ENCODE measurements at places on chromosomes 5 and 9. TPM values are rescaled to one million over a fixed set of nuclear protein-coding genes. Genes with fewer than 3 reads are reported as not detected.

DNA sequence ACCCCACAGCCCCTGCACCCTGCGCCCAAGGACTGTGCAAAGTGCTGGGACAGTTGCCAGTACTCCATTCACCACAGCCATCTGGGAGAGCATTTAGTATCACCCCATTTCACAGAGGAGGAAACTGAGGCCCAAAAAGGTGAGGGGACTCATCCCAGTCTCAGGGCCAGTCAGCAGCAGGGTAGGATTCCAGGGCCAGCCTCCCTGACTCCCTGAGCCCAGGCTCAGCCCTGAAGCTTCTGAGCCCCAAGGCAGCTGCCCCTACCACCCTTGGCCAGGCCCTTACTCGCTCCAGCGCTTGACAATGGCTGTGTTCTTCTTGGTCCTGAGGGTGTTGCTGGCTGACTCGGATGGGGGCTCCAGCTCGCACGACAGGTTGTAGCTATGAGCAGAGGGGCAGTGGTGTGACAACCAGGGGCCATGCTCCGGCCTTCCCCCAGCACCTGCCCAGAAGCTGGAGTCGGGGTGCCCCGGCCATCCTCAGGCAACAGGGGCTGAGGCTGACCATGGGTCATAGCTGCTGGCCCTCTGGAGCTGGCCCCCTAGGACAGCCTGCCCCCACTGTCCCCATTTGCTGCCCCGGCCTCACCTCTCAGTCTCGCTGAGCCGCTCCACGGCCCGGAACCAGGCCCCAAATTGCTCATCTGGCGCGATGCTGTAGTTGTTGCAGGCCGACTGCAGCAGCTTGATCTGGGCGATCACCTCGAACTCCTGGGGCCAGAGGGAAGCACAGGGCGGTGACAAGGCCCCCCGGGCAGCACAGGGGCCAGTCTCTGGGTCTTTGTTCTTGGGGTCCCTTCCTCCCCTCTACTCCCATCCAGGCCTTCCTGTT lies 18.6 kb downstream of the RALGDS start:
- H3K27me3 ChIP-seq, result no peaks in the 10 kb centered on the region
- peak overlapping the region; percentile 58 for H3K27ac ChIP-seq
- no peaks in the 10 kb centered on the region for H3K36me3 ChIP-seq
- H3K4me3 ChIP-seq, result no peak overlapping the region
- no peak for DNase-seq
- peaks cover 4% of the 10 kb centered on the region for H3K4me1 ChIP-seq

GPRIN1 gene
- 0.42 TPM for polyA plus RNA-seq

DNA sequence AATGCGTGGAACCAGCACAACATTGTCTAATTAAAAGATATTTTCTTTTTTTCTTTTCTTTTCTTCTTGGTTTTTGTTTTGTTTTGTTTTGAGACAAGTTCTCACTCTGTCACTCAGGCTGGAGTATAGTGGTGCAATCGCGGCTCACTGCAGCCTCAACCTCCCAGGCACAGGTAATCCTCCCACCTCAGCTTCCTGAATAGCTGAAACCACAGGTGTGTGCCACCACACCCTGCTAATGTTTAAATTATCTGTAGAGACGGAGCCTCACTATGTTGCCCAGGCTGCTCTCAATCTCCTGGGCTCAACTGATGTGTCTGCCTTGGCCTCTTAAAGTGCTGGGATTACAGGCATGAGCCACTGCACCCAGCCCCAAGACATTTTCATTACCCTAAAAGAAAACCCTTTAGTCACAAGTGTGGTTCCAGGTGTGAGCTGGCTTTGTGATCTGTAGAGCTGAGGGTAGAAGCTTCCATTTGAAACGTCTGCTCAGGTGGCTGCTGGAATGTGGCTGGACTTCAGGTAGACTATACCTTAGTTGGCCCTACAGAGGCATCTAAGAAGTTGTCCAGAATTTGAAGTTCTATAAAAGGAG lies 19.1 kb upstream of the NEK6 start:
- H3K27me3 ChIP-seq, result no peaks in the 10 kb centered on the region
- no peaks in the 10 kb centered on the region for H3K36me3 ChIP-seq
- peaks cover 43% of the 10 kb centered on the region for H3K4me1 ChIP-seq
- no peak overlapping the region for H3K27ac ChIP-seq
- DNase-seq, result no peak

DNA sequence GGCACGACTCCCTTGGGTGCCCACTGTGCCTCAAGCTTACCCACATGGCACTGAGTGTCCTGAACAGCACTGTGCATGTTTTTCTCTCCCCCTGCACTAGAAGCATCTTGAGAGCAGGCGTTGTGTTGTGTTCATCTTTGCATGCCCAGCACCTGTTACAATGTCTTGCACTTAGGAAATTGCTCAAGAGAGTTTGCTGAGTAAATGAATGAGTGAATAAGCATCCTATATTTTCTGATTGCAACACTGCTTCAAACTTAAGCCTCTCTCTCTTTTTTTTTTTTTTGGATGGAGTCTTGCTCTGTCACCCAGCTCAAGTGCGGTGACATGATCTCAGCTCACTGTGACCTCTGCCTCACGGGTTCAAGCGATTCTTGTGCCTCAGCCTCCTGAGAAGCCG lies 94.5 kb downstream of the LMNB1 start:
- peak overlapping the region; percentile 69 for H3K27ac ChIP-seq
- no peak overlapping the region for H3K4me3 ChIP-seq
- peaks cover 31% of the 10 kb centered on the region for H3K36me3 ChIP-seq

DNA sequence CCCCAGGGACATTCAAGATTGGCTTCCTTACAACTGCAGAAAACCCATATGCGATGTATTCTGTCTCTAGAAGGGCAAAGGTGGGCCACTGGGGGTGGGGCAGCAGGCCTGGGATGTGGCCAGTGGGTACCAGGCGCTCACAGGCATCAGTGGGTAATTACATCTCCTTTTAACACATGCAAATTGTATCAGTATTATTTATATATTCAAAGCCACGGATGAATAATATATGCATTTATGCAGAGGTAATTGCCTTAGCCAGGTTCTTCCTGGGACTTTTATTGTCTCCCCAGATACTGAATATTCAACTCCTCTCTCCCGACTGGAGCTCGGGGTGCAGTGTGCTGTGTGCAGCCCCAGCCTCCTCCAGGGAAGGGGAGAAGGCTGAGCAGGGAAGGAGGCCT lies 109.4 kb upstream of the MVB12B start:
- DNase-seq, result no peak
- no peak overlapping the region for H3K4me3 ChIP-seq
- H3K36me3 ChIP-seq, result peaks cover 5% of the 10 kb centered on the region

- DNase-seq, result no peak
- H3K27me3 ChIP-seq, result no peaks in the 10 kb centered on the region
These were observed 51.4 kb downstream of the ZNF354C start for GRCh38 chr5:179111267-179112207.

TRIM52 gene
- polyA plus RNA-seq, result 32.2 TPM

All from naive B cell (primary cell).